ENCODE measurements at places on chromosomes 5 and 9. TPM values are rescaled to one million over a fixed set of nuclear protein-coding genes. Genes with fewer than 3 reads are reported as not detected.

- DNase-seq, result no peak
Measured at GRCh38 chr5:170623576-170624181, 119.9 kb downstream of the KCNIP1 start.

GRCh38 chr5:45295231-45295630 lies 400.9 kb downstream of the HCN1 start:
- DNase-seq, result no peak

ABO gene
- total RNA-seq, result 33.9 TPM

DNA sequence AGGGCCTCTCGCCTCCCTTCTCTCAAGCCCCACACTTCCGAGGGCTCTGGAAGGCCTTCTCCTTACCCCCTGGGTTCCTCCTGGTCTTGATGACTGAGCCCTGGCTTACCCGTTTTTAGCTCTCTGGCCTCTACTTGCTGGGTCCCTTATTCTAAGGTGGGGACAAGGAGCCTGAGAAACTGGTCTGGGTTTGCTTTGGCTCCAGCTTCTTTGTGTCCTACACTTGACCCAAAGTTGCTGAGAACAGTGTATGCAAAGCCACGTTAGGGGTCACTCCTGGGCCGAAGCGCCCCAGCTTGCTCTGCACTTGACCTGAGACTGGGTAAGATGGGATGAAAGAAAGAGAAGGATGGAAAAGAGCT lies 788 bp downstream of the ZNF346 start:
- DNase-seq, result no peak

GRCh38 chr5:117623042-117623805 lies 1048.6 kb upstream of the SEMA6A start:
- no peak for DNase-seq

GRCh38 chr9:123074628-123075027 lies 41.2 kb downstream of the GPR21 start:
- no peak for DNase-seq

CCDC183 gene
- total RNA-seq, result 18.5 TPM

DNA sequence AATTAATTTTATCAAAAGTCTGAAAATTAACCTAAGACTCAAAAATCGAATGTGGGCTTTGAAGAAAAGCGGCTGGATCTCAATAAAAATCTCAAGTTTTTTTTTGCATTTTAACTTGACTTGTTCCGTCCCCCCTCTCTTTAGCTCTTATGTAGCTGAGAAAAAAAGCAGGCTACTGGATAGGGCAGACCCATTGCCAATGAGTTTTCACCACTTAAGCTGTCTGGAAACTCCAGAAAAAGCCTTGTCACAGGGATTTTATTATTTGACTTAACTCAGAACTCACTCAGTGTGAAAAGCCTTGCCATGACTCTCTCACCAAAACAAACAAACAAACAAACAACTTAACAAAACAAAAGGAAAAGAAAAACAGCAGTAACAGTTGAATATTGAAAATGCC lies 247.4 kb downstream of the CDH9 start:
- DNase-seq, result no peak

Measured in upper lobe of left lung (tissue), 6 donors.